ENCODE measurements at places on chromosomes 6 and 20. TPM values are rescaled to one million over a fixed set of nuclear protein-coding genes. Genes with fewer than 3 reads are reported as not detected.
A peak's percentile ranks its signal among the peaks of the same experiment; 100 is the strongest.

DNA sequence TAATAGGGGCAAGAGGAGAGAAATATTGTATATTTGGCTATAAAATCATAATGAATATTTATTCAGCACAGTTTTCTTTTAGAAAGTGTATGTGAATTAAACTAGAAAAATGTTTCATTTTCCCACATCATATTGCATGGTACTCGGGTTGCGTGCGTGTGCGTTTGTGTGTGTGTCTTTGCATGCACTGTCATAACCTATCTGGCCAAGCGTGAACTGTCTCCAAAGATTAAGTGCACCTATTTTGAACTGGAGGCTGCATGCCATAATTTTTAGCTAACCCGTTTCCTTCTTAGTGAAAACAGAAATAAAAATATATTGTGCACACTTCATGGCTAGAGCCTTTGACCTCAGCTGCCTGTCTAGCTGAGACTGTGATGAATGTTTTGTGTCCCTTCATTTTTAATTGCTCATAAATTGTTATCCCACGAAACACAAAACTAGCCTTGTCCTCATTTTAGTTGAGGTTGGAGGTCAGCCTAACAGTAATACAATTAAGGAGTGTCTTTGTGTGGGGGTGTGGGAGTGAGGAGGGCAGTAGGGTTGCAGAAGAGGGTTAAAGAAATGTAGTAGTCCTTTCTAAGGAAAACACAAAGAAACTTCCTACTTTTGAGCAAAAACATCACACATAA lies 336.1 kb upstream of the POU3F2 start:
- DNase-seq = no peak

INSM1 gene
- total RNA-seq = not detected

DNA sequence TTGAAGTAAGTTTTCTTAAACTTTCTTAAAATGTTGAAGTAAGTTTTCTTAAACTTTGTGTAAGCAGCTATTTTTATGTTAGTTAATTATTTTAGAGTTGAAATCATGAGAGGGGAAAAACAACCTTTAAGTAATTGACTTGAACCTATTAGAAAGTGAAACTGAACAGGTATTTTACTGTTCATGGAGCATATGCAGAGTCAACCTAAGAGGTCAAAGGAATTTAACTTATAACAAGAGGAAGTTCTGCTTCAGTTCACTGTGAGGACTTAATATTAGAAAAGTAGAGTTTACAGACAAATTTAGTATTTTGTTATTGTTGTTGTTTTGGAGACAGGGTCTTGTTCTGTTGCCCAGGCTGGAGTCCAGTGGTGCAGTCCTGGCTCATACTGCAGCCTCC lies 38.0 kb downstream of the CDYL start:
- DNase-seq = no peak

GRM4 gene
- total RNA-seq = not detected

TAAR2 gene
- total RNA-seq = not detected

DNA sequence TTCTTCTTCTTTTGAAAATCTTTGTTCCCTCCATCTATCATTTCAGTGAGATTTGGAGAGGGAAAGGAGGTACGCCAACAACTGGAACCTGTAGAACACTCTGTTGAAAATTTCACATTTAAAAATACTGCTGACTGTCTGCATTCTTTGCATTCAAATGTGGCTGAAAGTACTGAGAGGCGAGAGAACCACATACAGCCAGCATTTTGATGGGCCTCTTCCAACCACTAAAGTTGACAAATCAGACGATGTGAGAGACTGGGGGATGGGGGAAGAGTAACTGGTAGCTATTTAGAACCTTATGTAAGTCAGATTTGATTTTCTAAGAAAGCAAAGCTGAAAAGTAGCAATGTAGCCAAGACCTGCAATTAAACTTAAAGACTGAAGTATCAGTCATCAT lies 77.5 kb downstream of the FKBP5 start:
- DNase-seq = no peak

DNA sequence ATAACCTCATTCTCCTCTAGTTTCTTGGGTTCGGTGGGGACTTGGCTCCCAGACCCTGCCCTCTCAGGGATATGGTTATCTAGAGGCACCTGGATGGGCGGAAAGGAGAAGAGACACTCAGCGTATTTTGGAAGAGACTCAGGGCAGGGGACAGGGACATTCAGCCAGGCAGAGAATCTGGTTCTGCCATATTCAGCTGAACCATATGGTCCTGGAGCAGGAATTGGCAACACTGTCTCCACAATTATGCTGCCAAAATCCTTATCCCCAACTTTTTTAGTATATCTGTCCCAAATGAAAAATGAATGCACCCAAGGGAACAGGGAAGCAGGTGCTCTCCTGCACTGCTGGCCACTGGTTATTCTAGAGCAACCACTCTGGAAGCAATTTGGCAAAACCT lies 17.7 kb downstream of the SDC4 start:
- DNase-seq = no peak

DNA sequence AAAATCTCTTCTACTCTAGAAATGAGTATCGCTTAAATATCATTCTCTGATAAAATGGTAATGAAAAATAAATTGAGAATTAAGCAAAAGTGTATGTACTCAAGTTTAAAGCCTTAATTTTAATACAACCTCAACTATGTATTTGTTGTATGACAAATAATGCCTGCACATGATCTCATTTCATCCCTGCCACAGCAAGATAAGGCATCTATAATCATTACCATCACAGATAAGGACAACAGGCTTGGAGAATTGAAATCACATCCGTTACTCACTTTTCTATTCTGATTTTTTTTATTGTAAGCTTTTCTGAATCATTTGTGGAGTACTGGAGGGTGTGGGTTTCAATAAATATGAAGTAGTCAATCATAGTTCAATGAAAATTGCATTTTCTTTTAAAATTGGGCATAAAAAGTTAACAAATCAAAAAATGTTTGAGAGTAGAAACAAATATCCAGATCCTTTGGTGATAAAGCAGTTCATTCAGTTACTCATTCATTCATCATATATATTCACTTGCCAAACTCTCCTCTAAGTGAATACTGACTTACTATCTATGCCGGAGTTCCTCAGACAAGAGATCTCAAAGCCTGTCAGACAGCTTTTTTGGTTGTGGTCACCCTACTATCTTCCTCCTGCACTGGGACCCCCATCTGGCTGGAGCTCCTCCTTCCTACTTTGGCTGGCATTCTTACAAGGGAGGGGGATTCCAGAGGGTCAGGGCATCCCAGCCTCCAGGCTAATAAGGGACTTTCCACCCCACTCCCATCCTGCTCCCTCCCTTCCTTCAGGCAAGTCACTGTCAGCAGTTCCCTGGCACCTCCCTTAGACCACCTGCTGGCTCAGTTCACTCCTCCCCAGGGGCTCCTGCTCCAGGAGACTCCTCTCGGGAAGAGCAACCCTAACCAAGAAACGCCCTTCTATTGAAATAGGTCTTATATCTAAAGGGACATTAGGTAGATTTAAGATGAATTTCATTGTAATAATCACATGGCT lies 118.6 kb downstream of the OGFRL1 start:
- DNase-seq = no peak

- DNase-seq = peak; percentile 68
Observed at GRCh38 chr6:157272866-157273755, 50.2 kb downstream of the TMEM242 start.

HNF4A gene
- not detected for total RNA-seq

DNA sequence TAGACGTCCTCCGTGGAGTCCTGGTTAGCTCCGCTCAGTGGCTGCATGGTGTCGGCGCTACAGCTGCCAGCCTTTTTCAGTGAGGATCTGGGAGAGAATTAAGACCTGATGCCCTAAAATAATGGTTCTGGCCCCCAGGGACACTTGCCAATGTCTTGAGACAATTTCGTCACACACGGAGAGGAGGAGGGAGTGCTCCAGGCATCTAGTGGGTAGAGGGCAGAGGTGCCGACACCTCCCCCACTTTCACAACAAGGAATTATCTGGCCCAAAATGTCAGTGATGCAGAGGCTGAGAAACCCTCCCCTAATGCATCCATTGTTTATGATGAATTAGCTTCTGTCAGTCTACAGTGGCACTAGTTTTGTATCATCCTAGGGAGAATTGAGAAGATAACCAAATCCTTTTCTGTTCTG lies 24.4 kb downstream of the TMEM181 start:
- no peak for DNase-seq

KIF6 gene
- not detected for total RNA-seq

GRCh38 chr20:41169791-41170351 lies 32.5 kb downstream of the PLCG1 start:
- DNase-seq = no peak

- no peak for DNase-seq
Observed at GRCh38 chr20:20241976-20242375, 125.9 kb upstream of the INSM1 start.

COX4I2 gene
- total RNA-seq = not detected

DNA sequence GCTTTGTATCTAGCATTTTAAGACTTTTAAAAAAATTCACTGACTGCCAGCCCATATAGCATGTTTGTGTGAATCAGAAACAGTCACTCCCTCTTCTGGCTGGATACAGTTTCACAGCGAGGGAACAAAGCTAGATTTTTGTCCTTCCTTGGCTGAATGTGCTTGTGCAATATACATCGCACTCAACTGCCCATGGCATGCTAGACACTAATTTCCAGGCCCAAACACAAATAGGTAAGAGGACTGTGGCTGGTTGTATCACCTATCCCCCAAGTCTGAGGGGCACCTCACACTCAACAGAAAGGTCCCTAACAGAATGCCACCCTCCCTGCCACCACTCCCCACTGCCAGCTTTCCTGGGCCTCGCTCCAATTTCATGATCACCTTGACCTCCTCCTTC lies 16.2 kb upstream of the BLCAP start:
- DNase-seq = no peak

DNA sequence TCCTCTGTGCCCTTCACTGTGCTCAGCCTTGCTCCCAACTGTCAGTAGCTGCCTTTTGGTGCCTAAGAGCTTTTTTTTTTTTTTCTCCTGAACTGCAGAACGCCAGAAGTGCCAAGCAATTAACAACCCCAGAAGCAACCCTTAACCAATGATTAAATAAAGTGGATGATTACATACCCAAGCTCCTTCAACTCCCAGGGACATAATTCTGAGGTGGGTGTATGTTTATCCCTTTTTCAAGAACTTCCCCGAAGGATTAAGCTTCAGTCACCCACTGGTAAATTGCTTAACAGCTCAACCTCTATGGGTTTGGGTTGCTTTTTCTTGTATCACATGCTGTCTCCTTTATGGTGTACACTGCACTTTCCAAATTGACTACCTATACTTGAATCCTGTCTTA lies 41.1 kb downstream of the KLHL31 start:
- no peak for DNase-seq

FKBP1C gene
- 1.2 TPM for total RNA-seq

GRCh38 chr6:135004399-135004798 lies 50.2 kb downstream of the HBS1L start:
- DNase-seq = no peak

GRCh38 chr20:57020364-57020763 lies 246.1 kb downstream of the BMP7 start:
- no peak for DNase-seq

GRCh38 chr6:18263418-18264218 lies 712 bp downstream of the DEK start:
- DNase-seq = peak; percentile 64

GRCh38 chr6:27582928-27583725 lies 110.2 kb upstream of the ZNF184 start:
- no peak for DNase-seq

GRCh38 chr20:23140991-23141390 lies 54.9 kb upstream of the CD93 start:
- no peak for DNase-seq

TMC2 gene
- 0.94 TPM for total RNA-seq

- no peak for DNase-seq
Observed at GRCh38 chr20:47577314-47577713, 75.6 kb downstream of the NCOA3 start.

GRCh38 chr6:42275376-42276033 lies 57.8 kb upstream of the MRPS10 start:
- DNase-seq = no peak

DNA sequence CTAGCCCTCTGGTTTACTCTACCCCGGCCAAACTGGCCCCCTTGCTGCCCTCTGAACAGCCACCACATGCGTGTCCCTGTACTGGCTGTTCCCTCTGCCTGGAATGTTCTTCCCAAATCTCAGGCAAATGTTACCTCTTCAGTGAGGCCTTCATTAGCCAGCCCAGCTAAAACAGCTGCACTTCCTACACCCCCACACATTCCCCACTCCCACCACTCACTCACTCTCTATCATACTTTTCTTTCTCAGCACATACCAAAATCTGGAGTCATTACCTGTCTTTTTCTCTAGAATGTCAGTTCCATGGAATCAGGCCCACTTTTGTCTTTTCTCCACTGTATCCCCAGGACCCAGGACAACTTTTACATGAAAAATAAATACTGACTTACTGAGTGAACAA lies 401.2 kb upstream of the SULF2 start:
- DNase-seq = no peak

DEFB112 gene
- not detected for total RNA-seq

DNA sequence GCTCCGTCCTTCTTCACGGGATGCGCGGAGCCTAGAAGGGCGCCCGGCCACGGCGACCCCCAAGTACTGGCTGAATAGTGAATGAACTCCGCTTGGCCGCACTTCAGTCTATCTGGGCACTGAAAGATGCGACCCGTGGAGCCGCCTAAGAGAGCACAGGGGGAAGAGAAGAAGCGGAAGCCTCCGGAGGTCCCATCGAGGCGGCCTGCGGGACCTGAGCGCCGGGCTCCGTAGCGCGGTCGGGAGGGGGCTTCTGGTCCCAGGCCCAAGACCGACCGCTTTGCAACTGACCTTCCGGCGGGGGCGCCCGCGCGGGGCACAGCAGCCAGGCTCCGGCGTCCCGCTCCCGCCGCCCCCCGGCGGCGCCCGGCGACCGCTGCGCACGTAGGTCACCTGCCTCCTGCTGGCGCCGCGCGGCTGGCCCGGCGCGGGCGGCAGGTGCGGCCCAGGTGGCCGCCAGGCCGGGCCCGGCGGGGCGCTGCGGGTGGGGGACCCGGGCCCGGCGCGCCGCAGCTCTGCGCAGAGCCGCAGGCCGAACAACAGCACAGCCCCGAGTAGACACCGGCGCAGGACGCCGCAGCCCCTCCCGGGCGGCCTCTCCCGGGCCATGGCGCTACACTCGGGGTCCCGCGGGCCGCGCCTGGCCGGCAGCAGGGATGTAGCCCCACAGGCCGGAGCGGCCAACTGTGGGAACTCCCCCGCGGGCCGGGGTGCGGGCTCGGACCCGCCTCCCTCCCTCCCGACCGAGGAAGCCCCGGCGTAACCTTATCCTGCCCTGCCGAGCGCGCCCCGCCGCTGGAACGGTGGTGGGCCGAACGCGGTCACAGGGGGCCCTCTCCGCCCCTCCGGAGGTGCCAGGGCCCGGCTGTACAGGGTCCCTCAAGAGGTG lies at the start of gene METTL24:
TSS of gene METTL24 (minus strand) at position 686 of the 889 bp plus-strand sequence. CDS start at position 609, 77 bp downstream.
- DNase-seq = no peak

PI16 gene
- total RNA-seq = 1.1 TPM

DNA sequence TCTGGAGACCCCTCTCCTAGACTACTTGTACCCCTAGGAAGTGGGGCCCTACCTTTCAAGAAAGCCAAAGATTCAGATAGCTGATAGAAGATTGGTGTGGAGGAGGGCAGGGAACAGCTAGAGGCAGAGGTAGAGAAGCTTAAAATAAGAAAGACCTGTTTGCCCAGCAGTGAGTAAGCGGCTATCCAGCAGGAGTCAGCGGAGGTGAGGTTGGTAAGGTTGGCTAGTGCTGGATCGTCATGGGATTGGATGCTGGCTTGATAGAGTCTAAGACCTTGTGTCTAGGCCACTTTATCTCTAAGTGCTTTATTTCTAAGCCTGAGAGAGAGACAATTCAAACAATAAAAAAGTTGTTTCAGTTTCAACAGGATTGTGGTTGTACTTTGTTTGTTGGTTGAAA lies 19.1 kb downstream of the ANKS1A start:
- no peak for DNase-seq

TBX18 gene
- total RNA-seq = not detected

GRCh38 chr6:99434702-99435530 lies 9.8 kb upstream of the PNISR start:
- DNase-seq = peak; percentile 60

Measured in natural killer cell (primary cell).